GM12865 (cell line): ENCODE measurements at places on chromosomes 6 and 20.

DNA sequence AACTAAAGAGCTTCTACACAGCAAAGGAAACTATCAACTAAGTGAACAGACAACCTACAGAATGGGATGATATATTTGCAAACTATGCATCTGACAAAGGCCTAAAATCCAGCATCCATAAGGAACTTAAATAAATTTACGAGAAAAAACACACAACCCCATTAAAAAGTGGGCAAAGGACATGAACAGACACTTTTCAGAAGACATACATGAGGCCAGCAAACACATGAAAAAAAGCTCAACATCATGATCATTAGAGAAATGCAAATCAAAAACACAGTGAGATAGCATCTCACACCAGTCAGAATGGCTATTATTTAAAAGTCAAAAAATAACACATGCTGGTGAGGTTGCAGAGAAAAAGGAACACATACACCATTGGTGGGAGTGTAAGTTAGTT is 24.5 kb downstream of the AGPAT4 start:
- no peak for DNase-seq

- no peak for DNase-seq
Measured at GRCh38 chr20:61805365-61805764, 260.3 kb downstream of the TAF4 start.

GRCh38 chr20:21762646-21763045 is 57.2 kb downstream of the PAX1 start:
- DNase-seq = no peak

- DNase-seq = no peak
Measured at GRCh38 chr6:168530653-168531071, 89.7 kb downstream of the SMOC2 start.

GRCh38 chr6:82331031-82331773 is 32.4 kb upstream of the TPBG start:
- DNase-seq = peak; percentile 42

DNA sequence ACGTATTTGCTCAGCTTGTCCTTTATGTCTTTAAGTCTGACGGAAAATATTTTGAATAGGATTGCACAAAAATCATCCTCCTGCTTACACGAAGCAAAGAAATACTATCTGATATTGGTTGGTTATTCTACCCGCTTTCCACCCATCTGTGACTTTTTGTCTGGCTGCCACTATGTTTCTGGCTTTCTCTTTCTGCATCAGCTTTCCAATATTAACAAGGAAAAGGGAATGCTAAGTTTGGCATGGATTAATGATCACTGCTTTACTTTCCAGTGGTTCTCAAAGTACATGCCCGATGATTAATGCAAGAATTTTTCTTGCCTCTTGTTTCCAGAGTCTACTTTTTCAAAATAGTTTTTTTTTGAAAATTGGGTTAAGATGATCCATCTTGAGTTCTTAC is 57.0 kb downstream of the RNF144B start:
- DNase-seq = no peak

GRCh38 chr6:169738204-169738975 is 13.0 kb downstream of the DYNLT2 start:
- no peak for DNase-seq

DNA sequence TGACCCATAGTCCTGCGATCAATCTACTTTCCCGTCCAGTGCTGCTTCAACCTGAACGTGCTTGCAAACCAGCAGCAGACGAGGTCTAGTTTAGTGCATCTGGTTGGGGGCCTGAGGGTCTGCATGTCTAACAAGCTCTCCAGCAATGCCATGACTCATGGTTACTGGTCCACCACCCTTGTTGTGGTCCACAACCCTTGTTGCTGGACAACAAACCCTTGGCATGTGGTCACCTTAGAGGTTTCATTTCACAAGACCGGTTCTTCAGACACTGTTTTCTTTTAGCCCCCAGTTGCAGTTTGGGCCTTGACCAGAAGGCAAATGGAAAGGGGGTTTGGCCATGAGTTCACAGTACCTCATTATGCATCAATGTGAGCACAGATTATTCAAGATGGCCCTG is 424.8 kb downstream of the QKI start:
- DNase-seq = no peak

DNA sequence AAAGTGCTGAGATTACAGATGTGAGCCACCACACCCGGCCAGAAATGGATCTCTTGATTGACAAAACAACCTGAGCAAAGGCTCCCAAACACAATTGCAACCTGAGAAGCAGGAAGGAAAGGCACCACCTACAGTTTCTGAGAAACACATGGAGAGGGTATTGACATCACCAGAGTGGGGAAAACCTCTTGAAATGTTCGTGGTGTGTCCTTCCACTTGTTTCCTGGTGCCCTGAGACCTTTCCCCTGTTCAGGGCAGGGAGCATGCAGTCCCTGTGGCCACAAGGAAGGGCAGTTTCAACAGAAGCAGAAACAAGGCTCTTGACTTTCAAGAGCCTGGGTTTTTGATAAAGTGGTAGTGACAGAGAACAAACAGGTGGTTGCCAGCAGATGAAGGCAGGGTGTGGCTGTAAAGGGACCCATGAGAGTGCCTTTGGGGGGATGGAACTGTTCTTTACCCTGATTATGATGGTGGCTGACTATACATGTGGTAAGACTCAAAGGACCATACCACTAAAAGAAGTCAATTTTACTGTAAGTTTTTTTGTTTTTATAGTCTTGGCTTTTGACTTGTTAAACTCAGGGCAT is 3.2 kb upstream of the BPIFA1 start:
- no peak for DNase-seq

DNA sequence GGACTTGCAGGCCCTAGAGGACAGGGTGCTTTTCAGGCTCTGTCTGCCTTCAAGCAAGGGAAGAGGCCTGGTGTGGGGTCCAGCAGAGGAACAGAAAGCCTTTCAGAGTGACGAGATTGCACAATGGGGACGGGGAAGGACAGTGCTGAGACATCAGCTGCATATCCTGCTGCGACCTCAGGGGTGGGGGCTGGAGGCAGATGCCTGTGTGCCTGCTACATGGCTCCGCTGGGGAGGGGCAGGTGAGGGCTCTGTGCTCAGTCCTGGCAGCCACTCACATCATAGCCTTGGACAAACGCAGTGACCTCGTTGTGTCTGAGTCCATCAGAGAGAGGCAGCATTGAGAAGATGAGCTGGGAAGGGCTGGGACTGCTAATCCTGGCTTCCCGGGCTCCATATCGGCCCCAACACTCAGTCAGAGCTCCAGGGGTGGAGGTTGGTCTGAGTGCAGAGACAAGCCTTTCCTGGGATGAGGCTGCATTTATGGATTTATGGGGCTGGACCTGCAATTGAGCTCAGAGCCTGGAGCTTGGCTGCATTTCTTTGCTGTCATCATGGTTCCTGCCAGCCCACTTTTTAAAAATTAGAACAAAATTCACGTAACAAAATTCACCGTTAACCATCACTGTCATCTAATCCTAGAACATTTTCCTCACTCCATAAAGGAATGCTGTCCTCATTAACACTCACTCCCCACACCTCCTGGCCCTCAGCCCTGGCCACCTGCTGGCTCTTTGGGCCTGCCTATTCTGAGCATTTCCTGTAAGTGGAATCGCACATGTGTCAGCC is 196.9 kb upstream of the SLC24A3 start:
- DNase-seq = no peak

DNA sequence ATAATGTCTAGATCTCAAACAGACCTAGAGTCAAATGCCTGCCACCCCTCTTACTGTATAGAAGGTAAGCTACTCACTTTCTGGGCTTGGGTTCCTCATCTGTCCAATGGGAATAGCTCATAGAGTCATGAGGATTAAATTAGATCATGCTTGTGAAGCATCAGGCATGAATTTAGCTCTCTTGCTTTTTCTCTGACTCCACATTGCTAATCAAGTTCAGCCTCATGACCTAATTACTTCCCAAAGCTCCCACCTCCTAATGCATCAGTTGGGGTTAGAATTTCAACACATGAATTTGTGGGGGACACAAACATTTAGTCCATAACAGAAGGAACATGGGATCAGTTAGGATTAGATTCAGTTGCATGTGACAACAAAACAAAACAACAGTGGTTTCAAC is 4.6 kb upstream of the DDX27 start:
- DNase-seq = no peak

GRCh38 chr6:31609519-31610406 is 5.3 kb upstream of the AIF1 start:
- DNase-seq = no peak

GRCh38 chr20:3296261-3297078 is 57.5 kb upstream of the SLC4A11 start:
- no peak for DNase-seq

DNA sequence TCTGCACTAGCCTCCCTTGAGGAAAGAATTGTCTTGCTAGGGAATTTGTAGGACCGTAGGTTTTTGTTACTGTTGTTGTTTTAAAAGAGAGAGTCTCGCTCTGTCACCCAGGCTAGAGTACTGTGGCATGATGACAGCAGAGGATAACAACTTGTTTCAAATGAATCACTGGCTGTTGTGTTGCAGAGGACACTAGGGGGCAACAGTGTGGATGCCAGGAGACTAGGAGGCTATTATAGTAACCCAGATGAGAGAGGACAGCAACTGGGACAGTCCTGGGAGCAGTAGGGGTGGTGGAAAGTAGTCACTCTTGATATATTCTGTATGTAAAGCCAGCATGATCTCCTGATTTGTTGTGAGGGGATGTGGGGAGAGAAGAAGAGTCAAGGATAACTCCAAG is 41.8 kb upstream of the LAMA4 start:
- DNase-seq = peak; percentile 12

DNA sequence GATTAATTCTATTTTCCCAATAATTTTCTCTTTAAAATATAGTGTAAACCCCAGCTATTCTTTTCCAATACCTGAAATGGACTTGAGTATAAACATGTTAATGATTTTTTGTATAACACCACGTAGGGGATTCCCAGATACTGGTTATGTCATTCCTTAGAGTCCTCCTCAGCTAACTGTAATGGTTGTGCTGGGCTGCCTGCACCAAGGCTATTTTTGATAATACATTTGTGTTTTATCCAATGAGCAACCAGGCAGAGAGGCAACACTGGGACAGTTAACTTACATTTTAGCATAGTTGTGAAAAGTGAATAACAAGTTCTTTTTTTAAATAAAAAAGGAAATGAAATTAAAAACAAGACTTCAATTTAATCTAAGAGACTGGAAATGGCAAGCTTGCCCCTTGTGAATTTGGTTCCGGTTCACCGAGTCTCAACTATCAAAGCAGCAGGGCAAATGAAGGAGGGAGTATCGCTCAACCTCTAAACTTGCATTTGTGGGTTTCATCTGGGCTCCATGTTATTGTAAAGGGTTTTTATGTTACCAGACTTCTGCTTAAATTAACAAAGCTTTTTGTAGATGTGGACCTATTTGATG is 18.8 kb upstream of the BACH2 start:
- no peak for DNase-seq

DNA sequence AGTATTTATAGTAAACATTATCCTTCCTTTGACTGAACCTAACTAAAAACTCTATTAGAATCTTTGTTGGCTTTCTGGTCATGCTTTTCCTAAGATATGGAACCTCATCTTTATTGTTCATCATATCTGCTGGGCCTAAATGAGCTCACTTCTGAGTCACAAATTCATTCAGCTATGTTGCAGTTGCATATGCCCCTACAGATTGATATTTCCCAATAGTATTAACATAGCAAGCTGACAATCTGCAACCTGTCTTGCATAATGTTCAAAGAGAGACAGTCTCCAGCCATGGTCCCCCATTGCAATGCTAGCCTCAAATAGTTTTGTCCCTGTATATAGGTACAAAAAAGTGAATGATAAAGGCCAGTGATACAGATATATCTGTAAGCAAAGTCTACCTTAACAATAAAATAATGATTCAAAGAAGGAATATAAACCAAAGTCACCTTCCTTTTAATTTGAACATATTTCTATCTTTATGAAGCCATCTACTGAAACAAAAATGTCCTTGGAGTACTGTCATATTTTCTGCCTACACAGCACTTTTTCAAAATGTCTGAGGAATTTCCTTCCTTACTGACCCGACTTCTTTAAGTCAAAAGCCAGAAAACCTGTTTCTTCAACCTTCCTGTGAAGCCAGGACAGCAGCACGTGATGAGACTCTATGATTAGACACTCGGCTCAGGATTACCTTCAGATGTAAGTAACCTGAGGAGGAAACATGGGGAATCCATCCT is 140.7 kb downstream of the UBE3D start:
- DNase-seq = no peak

GRCh38 chr20:45293041-45294002 is 13.3 kb upstream of the RBPJL start:
- DNase-seq = peak; percentile 68

GRCh38 chr6:157669323-157669722 is 153.7 kb upstream of the SNX9 start:
- no peak for DNase-seq

DNA sequence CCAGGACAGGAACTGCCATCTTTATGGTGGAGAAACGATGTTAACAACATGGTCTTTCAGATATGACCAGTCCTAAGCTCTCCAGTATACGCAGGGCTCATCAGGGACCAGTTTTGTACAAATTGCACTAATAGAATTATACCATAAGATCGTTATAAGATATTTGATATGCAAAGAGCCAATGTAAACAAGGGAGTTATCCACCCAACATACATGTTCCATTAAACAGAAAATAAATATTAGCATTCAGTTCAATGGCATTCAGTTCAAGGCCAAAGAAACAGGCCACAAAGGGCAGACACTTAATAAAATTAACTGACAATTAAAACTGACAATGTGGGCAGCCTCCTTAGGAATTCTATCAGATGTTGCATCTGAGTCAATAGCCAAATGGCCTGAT is 2.6 kb downstream of the GFOD1 start:
- DNase-seq = no peak
